ENCODE measurements at places on chromosomes 13 and 19. TPM values are rescaled to one million over a fixed set of nuclear protein-coding genes. Genes with fewer than 3 reads are reported as not detected.

The SAE1 gene
- total RNA-seq = 195 TPM

The SIGLEC10 gene
- not detected for total RNA-seq

The EBI3 gene
- total RNA-seq = 0.83 TPM

The BEST2 gene
- not detected for total RNA-seq

The MYPOP gene
- 2.5 TPM for total RNA-seq

The SH2D3A gene
- 0.15 TPM for total RNA-seq

The KLK14 gene
- total RNA-seq = 0.17 TPM

The COL5A3 gene
- 5.0 TPM for total RNA-seq

The TSSK6 gene
- total RNA-seq = 4.5 TPM

The HTR2A gene
- 0.33 TPM for total RNA-seq

The KIR2DL3 gene
- total RNA-seq = not detected

The PRTN3 gene
- total RNA-seq = not detected

Data from smooth muscle cell of trachea (primary cell).